ENCODE measurements at places on chromosomes 7 and 10.

- DNase-seq, result no peak
These were observed 6.3 kb upstream of the UNCX start for GRCh38 chr7:1226186-1226901.

DNA sequence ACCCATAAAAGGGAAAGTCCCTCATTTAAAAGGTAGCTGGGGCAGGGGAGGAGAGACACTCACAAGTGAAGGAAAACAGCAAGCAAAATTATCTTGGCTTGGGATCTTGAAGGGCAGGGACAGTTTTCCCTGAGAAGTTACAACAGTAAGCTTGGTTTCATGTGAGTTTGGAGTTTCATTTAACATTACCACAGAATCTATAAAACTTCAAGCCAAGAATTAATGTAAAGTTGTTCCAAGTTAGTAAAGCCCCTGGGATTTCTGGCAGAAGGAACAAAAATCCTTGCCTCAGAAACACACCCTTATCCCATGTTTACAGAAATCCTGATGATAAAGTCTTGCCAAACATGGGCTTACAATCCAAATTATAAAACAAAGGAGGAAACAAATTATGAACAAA lies 19.2 kb downstream of the CRPPA start:
- no peak for DNase-seq

GRCh38 chr7:148882192-148882591 lies 1.9 kb downstream of the EZH2 start:
- DNase-seq, result no peak

- no peak for DNase-seq
These were observed 111.5 kb downstream of the PRPF18 start for GRCh38 chr10:13698217-13698616.

DNA sequence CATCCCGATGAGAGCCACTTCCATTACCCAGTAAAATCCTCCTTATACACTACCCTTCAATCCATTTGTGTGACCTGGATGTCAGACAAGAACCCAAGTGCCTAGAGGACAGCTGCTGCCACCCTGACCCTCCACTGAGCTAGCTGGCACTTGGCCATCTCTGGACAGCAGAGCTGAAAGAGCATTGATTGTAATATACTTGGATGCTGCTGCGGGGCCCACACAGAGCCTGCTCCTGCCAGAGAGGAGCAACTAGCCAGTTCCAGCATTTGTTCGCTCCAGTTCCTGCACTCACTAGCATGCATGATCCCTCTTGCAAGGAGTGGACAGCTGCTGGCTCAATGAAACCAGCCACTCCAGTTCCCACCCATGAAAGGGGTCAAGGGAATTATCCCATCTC lies 8.4 kb upstream of the TMEM254 start:
- DNase-seq, result no peak

- DNase-seq, result no peak
These were observed 4.4 kb downstream of the TBX20 start for GRCh38 chr7:35249537-35249907.

- no peak for DNase-seq
These were observed 53.9 kb downstream of the AP3M1 start for GRCh38 chr10:74096777-74097176.

DNA sequence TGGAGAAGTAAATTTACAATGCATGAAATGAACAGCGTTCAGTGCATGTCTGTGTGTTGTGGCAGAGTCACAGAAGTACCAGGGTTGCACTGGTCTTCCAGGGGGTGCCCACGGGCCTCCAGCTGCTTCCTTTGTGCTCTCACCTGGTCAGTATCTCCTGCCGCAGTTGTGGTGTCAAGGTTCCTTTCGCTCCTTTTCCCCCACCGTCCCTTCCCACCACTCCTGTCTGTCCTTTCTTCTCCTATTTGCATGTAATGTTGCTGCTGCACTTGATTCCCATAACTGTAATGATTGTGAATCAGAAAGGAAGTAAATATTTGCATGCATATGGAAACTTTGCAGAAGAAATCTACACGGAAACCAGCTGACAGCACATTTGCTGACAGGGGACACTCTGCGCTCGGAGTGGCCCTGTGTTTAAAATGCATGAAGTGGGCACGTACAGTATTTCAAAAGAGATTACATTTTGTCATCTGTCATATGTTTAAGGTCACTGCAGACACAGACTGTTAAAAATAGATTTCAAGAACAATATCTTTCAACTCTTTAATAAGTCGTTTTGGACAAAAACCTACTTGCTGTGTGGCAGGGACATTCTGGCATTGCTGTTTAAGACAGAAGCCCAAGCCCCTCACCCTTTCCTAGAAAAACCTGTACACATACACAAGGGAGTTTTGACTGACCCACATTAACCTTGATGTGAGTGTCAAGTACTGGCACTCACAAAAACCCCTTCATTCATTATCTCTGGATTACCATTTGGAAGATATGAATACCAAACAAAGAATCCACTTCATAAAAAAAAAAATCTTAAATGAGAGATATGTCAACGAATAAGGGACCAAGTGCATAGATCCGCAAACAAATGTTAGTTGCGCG lies 336.7 kb upstream of the KLF6 start:
- no peak for DNase-seq

GRCh38 chr10:89419548-89419947 lies 5.2 kb downstream of the IFIT5 start:
- no peak for DNase-seq

- DNase-seq, result no peak
These were observed 166.9 kb upstream of the WDR11 start for GRCh38 chr10:120684226-120684625.

- no peak for DNase-seq
These were observed 68.5 kb downstream of the CXCL12 start for GRCh38 chr10:44316187-44316921.

GRCh38 chr10:22536620-22537019 lies 177.8 kb downstream of the PIP4K2A start:
- no peak for DNase-seq

GRCh38 chr7:144824360-144824759 lies 11.5 kb downstream of the TPK1 start:
- no peak for DNase-seq

DNA sequence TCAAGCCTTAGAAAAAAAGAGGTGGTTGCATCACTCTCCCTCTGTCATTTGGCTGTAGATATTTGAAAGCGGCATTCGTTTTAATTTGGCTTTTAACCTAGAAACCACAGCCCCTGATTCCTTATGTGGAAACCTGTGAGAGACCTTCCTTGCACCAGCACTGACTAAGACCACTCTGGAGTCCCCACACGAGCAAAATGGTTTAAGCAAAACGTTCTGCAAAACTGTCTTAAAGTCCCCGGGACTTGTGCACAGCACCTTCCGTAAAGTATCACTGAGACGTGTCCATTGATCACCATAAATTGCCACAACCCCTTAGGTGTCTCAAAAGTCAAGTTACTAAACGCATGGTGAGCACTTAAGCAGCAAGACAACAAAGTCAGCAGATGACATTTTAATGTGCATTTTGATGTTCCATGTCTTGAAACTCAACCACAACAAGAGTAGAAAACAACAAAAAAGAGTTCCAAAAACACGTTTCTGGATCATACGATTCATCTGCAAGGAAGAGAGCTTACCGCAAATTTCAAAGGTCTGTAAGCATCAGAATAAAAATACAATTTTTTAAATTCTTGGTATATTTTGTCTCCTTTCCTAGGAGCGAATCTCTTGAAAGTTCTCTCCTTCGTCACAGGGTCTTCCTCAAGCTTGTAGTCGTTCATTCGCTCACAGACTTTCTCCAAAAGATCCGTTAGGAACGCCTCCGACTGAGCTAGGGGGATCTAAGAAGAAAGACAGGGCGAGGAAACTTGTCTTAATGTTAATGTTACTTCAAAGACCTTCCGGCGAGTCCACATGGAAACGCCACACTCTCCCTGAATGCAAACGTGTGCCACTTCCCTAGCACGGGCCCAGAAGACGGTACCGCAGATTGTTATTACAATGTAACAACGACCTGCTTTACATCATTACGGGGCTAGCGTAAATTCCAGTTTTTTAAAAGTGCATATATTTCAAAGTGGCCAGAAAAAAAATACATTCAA lies 37.7 kb downstream of the CNPY1 start:
- DNase-seq, result no peak

GRCh38 chr10:69838853-69839252 lies 37.1 kb downstream of the COL13A1 start:
- no peak for DNase-seq

GRCh38 chr7:114567416-114567815 lies 152.8 kb downstream of the FOXP2 start:
- no peak for DNase-seq

GRCh38 chr7:116497708-116498107 lies 1.8 kb upstream of the CAV2 start:
- DNase-seq, result no peak

GRCh38 chr10:85914720-85915119 lies 451.9 kb downstream of the GRID1 start:
- no peak for DNase-seq

DNA sequence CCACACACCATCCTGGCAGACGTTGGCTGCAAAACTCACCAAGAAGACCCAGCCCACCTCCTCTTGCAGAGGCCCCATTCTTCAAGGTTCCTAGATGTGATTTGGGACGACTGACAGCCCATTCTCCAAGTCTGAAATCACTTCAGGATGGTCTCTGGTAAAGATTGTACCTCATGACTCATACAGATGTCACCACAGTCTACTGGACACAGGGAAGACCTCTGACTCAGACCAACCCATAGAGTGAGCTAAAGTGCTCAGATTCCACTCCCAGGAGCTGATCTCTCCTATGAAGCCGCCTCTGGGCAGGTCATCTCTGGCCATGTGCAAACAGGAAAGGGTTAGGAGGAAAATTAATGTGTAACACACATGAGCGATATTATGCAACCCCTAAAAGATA lies 102.4 kb upstream of the VWC2 start:
- no peak for DNase-seq

DNA sequence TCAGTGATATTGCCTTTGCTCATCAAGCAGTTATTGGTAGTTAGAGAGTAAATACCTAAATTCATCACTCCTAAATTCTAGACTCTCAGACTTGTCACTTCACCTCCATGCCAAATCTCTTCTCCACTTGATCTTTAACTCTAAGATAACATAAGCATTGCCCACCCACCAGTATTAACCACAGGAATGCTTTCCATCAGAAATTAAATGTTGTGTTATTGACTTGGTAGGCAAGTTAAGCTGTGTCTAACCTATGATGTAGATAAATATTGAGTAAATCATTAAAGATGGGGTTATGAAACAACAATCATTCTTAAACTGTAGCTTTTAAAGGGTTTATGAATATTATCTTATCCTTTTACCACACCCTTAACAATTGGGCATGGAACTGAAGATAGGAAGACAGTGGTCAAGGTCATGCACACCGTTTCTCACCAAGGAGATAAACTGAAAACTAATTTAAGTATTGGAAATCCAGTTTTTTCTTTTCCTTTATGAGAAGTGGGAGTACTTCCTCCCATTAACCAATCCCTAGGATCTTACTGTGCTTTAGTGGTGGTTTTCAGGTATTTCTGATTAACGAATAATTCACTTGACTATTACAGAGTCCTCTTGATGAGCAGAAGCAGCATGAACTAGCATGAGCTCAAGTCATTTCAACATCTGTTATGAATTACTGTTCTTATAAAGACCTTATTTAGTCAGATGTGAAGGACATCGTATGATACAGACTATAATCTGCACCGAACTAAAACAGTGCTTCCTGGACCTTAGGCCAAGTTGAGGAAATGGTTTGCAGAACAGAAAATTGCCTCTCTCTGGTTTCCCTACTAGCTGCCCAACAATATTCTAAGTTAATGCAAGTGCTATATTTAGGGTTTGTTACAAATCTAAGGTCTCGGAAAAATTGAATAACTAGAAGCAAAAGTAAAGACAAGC lies 142.0 kb downstream of the LCOR start:
- DNase-seq, result no peak

Measured in type B pancreatic cell (in vitro differentiated cells).